Left forelimb (tissue), 1 donor: ENCODE measurements at places on chromosomes 7 and 10.

DNA sequence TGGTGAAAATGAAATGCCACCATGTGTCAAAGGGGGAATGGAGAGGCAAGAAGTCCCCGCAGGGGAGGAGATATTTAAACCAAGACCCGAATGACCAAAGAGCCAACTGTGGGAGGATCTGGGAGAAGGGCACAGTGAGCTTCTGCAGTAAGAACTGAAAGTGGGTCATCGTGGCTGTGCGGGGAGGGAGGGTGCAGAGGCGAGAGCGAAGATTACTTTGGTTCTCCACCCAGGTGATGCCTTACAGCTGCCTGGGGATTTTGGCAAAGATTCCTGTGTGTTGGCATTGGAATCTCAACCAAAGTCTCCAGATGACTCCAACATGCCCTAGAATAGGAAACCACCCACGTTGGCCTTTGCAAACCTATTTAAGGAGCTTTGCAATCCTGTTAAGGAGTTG lies 44.2 kb upstream of the ADAM12 start:
- no peak for DNase-seq

- no peak for DNase-seq
These were observed 653 bp upstream of the ADRB1 start for GRCh38 chr10:114042895-114043531.

- no peak for DNase-seq
These were observed 282.3 kb downstream of the TFEC start for GRCh38 chr7:115748123-115748738.

GRCh38 chr10:26780793-26781601 lies 79.8 kb downstream of the ABI1 start:
- no peak for DNase-seq

- DNase-seq, result no peak
These were observed 51.5 kb downstream of the STK17A start for GRCh38 chr7:43634384-43634783.

DNA sequence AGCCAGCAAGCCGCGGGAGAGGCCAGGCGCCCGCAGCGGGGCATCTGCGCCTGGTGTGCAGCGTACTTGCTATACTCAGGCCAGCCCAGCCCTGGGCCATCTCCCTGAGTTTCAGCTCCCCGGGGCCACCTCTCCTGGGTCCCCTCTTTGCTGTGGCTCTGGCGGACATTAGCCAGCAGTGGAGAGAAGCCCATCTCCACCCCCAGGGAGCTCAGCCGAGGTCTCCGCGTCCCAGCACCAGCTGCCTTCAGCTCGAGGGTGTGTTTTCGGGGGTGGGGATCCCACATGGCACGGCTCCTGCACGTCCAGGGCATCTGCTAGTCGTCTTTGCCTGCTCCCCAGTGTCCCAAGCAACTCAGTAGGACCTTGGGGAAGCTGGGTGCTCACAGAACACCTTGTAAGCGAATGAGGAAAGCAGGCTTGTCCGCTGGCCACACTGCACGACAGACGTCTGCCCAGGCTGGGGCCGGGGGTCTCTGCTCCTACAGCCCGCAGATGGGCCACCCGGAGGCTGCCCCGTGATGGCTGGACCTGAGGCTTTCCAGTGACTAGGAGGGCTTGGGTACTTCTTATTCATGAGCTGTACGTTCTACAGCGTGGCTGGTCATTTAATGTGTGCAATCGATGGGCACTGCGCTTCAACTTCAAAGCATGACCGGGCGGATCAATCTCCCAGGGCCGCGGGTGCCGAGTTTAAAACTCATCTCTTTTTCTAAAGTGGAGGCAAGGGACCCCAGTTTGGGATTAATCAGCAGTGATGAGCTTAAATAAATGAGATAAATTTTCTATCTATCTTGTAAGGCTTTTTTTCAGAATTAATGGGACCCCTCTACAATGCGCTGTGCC lies 455.7 kb downstream of the DNAJB6 start:
- DNase-seq, result no peak

DNA sequence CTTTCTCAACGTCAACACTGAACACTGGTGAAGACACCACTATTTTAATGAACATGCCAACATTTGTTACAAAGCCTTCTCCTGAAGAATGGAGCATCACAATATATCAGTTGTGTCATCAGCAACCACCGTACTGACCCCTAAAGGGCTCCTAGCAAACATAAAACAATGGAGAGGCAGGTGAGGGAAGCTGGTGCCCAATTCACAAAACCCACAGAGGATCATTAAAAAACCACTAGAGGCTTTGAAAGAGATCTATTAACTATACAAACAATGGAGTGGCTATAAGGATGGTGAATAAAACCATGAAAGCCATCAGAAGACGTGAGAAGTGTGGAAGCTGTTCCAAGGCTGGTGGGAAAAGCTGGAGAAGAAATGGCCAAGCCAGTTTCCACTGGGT lies 150.8 kb downstream of the FAM107B start:
- no peak for DNase-seq

DNA sequence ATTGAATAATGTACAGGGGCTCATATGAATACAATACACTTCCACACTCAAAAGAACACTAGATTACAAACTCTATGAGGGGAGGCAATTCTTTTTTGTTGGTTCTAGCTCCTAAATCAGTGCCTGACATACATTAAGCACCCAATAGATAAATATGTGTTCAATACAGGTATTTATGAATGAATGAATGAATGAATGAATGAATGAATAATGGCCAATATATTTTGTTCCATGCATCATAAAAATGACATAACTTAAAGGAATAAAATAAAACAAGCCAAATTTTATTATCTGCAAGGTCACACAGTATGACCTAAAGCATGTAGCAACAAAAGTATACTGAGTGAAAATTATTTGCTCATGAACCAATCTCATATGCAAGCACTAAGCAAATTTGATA lies 168.9 kb downstream of the CACNA2D1 start:
- no peak for DNase-seq
